ENCODE measurements at places on chromosomes 6 and 20.
A peak's percentile ranks its signal among the peaks of the same experiment; 100 is the strongest.

GRCh38 chr20:21701171-21701876 is 4.1 kb upstream of the PAX1 start:
- no peak for DNase-seq

- no peak for DNase-seq
Observed at GRCh38 chr6:91198588-91199255, 611.9 kb upstream of the MAP3K7 start.

- DNase-seq, result peak; percentile 96
Observed at GRCh38 chr6:168884646-168885086, 369.0 kb downstream of the THBS2 start.

DNA sequence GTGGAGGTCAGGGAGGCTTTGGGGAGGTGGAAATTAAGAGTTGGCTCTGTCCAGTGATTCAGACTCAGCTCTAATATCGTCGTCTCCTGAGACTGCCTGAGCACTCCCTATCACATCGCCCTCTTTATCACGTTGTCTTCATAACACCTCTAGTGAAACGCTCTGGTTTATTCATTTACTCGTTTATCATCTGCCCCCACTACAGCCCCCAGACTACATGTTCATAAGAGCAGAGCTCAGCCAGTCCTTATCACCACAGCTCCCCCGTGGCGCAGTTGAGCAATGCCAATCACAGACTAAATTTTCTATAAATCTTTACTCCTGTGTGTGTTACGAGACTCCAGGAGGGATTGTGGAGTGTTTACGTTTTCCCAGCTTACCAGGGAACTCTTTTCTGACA is 316.2 kb downstream of the ADGRB3 start:
- no peak for DNase-seq

GRCh38 chr6:127554435-127555006 is 22.5 kb upstream of the C6orf58 start:
- DNase-seq, result no peak

DNA sequence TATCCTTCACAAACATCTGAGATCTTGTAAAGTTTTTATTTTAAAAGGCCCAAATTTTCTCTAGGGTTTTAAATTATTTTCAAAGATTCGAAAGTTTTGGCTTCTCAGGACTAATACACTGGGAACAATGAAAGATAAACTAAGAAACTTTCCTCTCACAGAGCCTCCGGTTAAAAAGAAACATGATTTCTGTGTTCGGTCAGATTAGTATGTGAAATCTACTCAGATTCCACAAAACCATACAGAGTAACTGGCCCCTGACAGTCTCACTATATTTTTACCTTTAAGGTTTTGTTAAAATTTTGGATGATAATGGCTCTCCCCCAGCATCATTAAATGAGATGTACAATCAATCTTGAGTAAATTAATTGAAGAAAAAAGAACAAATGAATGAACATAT is 471.0 kb downstream of the COL12A1 start:
- DNase-seq, result no peak

DNA sequence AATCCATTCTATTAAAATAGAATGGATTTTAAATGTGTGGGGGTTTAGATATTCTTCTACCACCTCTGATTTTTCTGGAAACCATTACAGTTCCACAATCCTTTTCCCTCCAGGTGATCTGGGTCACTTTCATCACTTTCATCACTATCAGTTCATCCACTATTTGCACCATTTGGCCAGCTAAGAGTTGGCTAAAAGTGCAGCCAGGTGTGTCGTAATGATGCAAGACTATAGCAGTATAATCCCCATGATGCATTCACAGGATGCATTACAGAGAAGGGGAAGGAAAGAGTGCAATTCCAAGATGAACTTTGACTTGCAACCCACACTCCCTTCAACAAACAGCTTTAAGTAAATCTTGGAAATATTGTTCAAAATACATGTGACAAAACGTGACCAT is 4.9 kb downstream of the FUCA2 start:
- DNase-seq, result no peak

DNA sequence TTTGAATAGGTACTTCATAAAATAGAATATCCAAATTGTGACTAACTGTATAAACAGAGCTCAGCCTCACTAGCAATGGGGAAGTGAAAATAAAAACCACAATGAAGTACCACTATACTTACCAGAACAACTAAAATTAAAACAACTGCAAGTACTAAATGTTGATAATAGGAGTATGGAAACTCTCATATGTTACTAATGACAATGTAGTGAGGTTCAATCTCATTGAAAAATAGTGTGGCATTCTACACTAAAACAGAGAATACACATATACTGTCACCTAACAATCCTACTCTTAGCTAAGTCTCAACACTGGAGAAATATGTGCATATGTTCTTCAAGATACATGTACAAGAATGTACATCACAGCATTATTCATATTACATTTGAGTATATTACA is 132.0 kb upstream of the CARMIL1 start:
- DNase-seq, result no peak

GRCh38 chr6:7053125-7053774 is 54.5 kb upstream of the RREB1 start:
- no peak for DNase-seq

GRCh38 chr20:9280666-9281065 is 211.8 kb downstream of the PLCB4 start:
- DNase-seq, result no peak

- no peak for DNase-seq
Observed at GRCh38 chr6:41167173-41167963, 4.5 kb upstream of the TREM2 start.

GRCh38 chr6:54681987-54682386 is 164.6 kb upstream of the FAM83B start:
- DNase-seq, result no peak

- no peak for DNase-seq
Observed at GRCh38 chr6:27130668-27131428, 116.7 kb upstream of the PRSS16 start.

DNA sequence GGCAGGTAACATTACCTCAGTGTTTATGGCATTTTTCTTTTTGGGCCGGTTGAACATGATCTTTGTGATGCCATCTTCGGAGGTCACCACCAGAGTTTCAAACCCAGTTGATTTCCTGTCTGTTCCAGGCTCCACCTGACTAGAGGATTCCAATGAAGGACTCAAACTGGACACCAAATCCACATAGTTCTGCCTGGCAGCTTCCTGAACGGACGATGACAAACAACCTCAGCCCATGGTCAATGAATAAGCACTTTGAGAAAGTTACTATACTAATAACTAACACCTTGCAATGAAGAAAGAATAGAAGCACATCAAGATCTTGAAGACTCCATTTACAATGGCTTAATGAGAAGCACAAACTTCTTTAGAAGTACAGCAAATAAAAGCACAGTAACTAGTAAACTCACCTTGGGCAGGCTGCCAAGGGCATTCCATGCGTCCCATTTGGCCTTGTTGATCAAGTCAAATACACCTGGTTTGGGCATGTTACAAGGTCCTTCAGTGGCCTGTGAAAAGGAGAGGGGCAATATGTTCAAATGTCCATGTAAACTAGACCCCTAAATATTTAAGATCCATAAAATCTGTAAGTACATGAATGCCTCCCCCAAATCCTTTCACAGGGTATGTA is 4.9 kb downstream of the ECI2 start:
- DNase-seq, result no peak

GRCh38 chr6:17971128-17972073 is 16.0 kb downstream of the KIF13A start:
- no peak for DNase-seq

- no peak for DNase-seq
Observed at GRCh38 chr6:3885262-3886036, 36.3 kb downstream of the FAM50B start.

- DNase-seq, result no peak
Observed at GRCh38 chr6:80641591-80641990, 535.1 kb downstream of the BCKDHB start.

DNA sequence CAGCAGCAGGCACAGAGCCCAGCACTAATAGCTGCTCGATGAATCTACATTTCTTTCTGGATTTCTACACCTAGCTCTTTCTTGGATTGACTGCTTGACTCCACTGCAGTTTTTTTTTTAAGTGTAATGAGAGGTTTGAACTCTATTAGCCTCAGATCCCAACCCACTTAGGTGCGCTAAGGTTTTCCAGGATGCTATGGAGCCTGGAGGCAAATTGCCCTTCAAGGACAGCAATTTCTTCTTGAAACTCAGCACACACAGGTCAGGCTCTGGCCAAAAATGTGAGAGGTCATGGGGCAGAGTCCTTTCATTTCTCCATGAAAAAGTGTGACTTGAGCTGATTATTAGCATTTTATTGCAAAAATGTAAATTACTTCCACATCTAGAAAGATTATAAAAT is 52.3 kb upstream of the TIAM2 start:
- DNase-seq, result no peak

DNA sequence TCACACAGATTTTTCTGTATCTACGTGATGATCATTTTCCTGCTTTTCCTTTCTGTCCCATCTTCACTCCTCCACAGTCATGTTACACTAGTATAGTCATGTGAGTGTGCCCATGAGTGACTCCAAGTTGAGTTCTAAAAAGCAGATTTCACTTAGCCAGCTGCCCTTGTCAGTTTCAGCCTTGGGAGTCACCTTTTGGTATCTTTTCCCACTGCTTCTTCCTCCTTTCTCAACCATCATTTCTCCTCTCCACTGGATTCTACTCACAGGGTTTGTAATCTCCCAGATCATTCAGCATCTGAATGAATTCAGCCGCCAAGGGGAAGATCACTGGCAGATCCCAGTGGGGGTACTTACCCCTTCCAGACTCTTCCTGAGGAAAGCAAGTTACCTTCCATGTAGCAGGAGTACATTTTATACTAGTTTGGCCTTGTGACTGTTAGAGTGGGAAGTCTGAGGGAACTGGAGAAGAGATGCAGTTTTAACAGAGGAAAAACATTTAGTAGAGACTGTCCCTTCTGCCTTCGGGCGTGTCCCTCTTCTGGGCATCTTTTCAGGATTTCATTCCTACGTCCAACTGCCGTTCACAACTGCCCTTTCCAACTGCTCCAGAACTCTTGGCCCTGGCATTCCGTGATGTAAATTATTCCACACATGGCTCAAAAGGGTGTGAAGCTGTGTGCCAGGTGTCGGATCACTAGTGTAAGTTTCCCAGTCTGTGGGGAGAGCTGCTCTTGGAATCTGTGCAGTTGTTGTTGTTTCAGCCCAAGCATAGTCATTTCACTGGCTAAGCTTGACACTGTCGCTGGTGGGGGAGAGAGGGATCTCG is 38.9 kb downstream of the BICRAL start:
- DNase-seq, result no peak

GRCh38 chr20:5910186-5910585 is 40.1 kb downstream of the TRMT6 start:
- no peak for DNase-seq

- no peak for DNase-seq
Observed at GRCh38 chr6:8215631-8216030, 113.3 kb upstream of the EEF1E1 start.

DNA sequence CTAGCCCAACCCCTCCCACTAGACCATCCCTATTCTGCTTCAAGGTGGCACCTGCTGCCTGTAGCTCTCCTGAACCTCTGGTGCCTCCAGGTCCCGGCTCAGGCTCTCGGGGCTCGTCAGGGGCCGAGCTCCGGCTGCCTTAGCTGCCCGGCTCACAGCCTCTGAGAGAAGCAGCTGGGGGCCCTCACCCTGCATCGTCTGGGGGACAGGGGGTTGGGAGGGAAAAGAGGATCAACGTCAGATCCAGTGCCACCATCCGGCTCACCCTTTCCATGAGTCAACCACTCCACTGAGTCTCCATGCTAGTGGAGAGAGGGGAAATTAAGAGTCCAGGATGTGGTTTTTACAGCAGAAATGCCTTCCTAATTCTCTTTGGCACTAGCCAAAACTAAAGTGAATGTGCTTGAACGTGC is 13.0 kb downstream of the BAG6 start:
- no peak for DNase-seq

DNA sequence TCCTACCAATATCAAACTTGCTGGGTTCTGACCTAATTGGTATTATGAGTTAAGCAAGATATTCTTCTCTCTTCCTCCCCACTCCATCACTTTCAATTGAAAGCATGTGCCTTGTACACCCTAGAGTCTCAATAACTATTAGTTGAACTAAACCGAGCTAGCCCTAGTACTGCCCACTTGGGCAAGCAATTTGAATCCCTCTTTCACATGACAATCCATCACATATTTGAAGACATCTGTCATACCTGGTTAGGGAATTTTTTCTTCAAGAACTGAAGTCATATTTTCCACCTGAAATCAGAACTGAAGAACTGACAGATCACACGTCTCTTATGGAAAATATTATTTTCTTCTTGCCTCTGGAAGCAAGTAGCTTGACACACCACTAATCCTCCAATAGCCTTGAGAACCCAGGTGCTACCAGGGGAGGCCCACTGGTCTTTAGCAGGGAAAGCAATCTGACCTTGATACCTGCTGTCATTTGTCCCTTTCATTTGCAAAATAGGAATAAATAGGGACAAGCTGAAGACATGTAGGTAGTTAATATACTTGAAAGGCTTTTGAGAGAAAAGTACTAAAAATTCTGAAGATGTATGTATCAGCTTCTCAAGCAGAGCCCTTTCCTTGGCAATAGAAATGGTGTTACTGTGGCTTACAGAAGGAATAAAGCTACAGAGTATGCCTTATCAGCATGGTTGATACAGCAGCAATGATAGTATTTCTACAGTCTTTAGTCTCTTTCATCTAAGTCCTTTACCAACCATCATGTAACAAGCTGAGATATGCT is 71.4 kb downstream of the GJA10 start:
- DNase-seq, result no peak

DNA sequence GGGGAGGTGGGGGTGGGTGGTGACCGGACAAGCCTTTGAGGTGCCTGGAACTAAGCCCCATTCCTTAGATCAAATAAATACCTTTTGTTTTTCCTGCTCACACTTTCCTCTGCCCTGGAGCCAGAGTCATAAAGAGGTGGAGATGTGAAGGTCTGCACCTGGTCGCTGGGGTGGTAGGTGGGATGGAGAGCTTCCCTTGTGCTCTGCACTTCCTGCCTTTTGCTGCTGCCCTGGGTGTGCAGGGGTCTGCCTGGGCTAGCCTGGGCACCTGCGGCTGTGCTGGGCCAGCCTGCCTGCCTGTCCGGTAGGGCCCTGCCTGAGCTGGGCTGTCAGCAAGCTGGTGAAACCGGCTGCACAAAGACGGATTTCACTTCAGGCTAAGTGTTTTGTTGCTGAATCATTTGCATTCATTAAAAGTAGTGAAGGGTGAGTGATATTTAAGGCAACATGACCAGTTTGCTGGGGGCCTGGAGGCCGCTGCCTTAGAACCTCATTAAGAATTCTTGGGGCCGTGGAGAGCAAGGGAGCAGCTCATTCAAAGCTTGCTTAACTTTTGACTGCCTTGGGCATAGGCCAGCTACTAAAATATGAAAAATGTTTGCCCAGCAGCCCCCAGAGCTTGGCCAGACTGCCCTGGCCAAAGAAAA is 20.5 kb downstream of the PTK7 start:
- DNase-seq, result peak; percentile 70

DNA sequence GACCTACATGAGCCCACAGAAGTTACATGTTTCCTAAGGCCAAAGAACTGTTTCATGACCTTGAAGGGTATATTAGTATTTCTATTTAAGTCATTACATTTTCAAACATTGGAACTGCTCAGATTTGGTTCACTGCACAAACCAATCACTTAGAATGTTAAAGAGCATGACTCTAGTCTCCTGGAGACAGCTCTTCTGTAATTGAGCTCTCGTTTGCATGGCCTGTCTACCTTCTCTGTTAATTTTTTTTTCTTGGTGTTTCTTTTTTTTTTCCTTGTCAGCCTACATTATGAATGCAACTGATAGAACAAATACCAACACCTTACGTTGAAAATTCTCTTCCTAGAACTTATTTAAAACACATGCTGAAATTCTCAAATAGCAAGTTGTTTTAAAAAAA is 860.2 kb upstream of the MAP3K7 start:
- DNase-seq, result no peak

GRCh38 chr20:38393259-38393658 is 41.9 kb downstream of the SNHG17 start:
- no peak for DNase-seq

- no peak for DNase-seq
Observed at GRCh38 chr20:47198254-47198671, 158.2 kb downstream of the ZMYND8 start.
